ENCODE measurements at places on chromosomes 11 and 22. TPM values are rescaled to one million over a fixed set of nuclear protein-coding genes. Genes with fewer than 3 reads are reported as not detected.

- peaks cover 16% of the 10 kb centered on the region for H3K4me1 ChIP-seq
- no peak overlapping the region for H3K4me3 ChIP-seq
- H3K27ac ChIP-seq = no peak overlapping the region
- DNase-seq = no peak
Measured at GRCh38 chr11:66046901-66047300, 2.1 kb downstream of the GAL3ST3 start.

RIMBP3C gene
- total RNA-seq = 0.81 TPM

MDK gene
- 253 TPM for total RNA-seq

DNA sequence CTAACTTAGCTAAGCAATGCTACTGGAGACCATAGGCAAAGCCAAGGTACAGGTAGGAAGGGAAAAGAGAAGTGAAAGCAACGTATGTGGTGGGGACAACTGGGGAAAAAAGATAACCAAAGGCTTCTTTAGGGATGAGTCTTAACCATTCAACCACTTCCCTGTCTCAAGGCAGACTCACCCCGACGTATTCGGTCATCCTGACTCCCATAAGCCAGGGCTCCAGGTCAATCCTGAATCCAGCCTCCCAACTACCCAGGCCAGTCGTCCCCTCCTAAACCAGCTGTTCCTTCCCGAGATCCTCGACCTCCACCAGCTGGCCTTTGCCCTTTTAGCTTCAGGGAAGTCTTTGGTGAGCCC is 330 bp downstream of the ACP2 start:
- peaks cover 14% of the 10 kb centered on the region for H3K4me1 ChIP-seq
- peak overlapping the region; percentile 83 for H3K4me3 ChIP-seq
- DNase-seq = no peak
- H3K27ac ChIP-seq = peak overlapping the region; percentile 74
- H3K27me3 ChIP-seq = no peaks in the 10 kb centered on the region

- H3K27me3 ChIP-seq = no peaks in the 10 kb centered on the region
- no peaks in the 10 kb centered on the region for H3K4me1 ChIP-seq
- peak; percentile 6 for DNase-seq
- no peak overlapping the region for H3K27ac ChIP-seq
Measured at GRCh38 chr11:74570266-74571061, 21.9 kb upstream of the POLD3 start.

OR51I2 gene
- not detected for total RNA-seq

GGTLC3 gene
- not detected for total RNA-seq

HORMAD2 gene
- not detected for total RNA-seq

GRCh38 chr11:81253244-81253643 is 1480.4 kb downstream of the FAM181B start:
- DNase-seq = no peak
- H3K4me3 ChIP-seq = no peak overlapping the region
- H3K27ac ChIP-seq = no peak overlapping the region
- no peaks in the 10 kb centered on the region for H3K36me3 ChIP-seq
- H3K4me1 ChIP-seq = no peaks in the 10 kb centered on the region
- no peaks in the 10 kb centered on the region for H3K27me3 ChIP-seq

UCP3 gene
- 0.08 TPM for total RNA-seq

- no peak overlapping the region for H3K27ac ChIP-seq
- H3K4me3 ChIP-seq = no peak overlapping the region
- peaks cover 3% of the 10 kb centered on the region for H3K4me1 ChIP-seq
Measured at GRCh38 chr11:18697576-18697975, 1.0 kb upstream of the TMEM86A start.

GRCh38 chr22:26949193-26949592 is 291.8 kb downstream of the MIAT start:
- H3K27me3 ChIP-seq = peaks cover 9% of the 10 kb centered on the region
- no peak overlapping the region for H3K27ac ChIP-seq
- DNase-seq = peak; percentile 51
- no peaks in the 10 kb centered on the region for H3K4me1 ChIP-seq
- no peak overlapping the region for H3K4me3 ChIP-seq

Data from SJSA1 (cell line).